ENCODE measurements at places on chromosomes 1 and 21.

GRCh38 chr1:44714944-44715571 lies 15.9 kb downstream of the RNU5D-1 start:
- DNase-seq: no peak

- DNase-seq: no peak
Measured at GRCh38 chr1:114153261-114154145, at the start of gene SYT6. TSS of gene SYT6 (minus strand) at chr1:114153869. CDS start at chr1:114153772, 97 bp downstream.

DNA sequence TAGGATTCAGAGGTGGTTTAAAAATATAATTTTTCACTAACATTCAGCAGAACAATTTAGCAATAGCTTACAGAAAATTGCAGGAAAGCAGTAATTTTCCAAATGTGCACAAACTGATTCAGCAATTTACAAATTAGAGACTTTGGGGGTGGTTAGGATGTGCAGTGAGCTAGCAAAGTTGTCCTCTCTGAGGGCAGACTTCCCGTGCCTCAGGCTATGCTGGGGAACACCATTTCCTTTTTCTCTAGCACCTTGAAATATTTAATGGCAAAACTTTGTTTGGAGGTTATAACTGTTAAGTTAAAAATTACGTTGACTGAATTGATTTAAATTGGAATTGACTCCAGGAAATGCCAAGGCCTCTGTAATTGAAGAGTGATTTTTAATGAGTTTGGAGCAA lies 258.9 kb downstream of the PTBP2 start:
- DNase-seq: no peak

DNA sequence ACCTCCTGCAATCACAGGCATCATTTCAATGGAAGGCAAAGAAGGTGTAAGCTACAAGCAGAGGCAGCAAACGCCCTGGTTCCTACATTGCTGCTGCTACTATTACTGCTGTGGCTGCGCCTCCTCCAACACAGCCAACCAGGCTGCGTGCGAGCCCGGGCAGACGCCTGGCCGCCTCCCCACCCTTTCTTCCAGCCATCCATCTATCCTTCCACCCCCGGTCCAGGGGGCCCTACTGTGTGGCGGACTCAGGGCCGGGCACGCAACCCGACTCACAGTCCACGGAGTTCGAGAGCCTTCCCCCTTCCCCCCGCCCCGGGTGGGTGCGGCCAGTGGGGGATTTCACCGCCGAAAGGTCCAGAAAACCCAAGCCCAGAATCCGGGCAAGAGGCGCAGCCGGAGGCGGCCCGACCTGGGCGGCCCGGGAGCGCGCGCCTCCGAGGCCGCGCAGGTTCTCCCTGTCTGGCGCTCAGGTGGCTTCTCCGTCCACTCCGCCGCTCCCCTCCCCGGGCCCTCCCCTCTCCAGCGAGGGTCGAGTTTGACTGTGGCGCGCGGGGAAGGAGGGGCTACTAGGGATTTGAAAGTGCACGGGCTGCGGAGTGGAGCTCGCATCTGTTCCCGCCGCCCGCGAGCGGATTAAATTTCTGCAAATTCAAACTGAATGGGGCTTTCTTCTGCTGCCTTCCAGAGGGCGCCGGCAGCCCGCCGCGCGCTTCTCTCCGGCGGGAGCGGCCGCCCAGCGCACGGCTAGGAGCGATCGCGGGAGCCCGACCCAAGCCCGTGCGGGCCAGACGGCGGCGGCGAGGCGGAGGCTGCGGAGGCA lies at the start of gene HUNK:
TSS of gene HUNK (plus strand) at position 569 of the 823 bp plus-strand sequence. CDS start 655 bp downstream, outside the sequence.
- DNase-seq: no peak

DNA sequence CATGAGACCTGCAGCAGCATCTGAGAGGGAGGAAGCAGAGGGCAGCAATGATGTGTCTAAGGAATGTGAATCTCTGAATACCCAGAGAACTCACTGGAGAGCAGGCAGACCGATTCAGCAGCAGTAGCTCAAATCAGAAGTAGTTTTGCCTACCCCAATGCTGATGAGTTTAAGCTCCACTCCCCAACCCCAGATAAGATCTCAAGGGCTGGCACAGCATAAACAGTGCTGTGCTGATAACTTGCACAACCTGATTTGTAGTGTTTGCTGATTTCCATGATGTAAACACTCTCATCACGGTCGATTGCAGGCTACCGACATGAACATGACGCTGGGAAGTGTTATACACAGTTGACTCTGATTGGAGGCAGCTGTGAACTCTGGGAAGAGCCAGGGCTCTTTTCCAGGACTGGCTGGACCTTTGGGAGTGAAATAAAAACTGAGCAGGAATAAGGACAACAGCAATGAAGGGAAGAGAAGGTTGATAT lies 11.2 kb upstream of the HMGCS2 start:
- no peak for DNase-seq

GRCh38 chr1:71438626-71439025 lies 357.8 kb upstream of the ZRANB2 start:
- DNase-seq: no peak

- no peak for DNase-seq
Measured at GRCh38 chr21:18275781-18276180, 31.1 kb downstream of the CHODL start.

DNA sequence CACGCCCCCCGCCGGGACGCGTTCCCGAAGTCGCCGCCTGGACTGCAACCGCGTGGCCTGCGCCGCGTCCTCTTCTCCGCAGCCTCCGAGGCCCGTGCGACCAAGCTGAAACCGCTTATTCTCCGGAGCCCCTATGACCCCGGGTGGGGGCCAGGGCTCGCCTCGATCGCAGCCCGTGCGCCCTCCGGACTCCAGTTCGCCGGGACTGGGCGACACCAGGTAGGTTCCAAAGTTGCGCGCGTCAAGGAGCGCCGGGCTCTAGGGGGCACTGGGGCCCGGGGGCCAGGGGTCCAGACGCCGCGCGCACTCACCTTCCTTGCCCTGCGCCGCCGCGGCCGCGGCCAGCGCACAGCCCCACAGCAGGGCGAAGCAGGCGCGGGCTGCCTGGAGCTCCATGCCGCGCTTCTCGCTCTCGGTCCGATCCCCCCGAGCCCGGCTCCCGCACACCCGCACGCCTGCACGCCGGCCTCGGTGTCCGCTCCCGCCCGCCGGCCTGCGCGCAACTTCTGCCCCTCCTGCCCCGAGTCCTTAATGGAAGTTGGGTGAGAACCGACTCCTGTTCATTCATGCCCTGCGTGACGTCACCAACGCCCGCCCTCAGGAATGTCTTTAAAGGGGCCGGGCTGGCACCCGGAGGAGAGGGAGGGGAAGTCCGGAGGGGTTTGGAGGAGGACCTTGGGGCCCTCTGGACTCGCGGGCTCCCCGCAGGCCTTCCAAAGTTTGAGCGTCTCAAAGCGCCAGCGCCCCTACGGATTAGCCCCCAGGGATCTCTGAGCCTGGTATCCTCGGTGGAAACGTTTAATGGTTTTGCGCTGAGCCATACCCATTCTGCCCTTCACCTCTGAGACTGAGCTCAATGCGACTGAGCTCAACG lies at the start of gene EPHA2:
TSS of gene EPHA2 (minus strand) at position 533 of the 874 bp plus-strand sequence. CDS start at position 396, 137 bp downstream.
- no peak for DNase-seq

DNA sequence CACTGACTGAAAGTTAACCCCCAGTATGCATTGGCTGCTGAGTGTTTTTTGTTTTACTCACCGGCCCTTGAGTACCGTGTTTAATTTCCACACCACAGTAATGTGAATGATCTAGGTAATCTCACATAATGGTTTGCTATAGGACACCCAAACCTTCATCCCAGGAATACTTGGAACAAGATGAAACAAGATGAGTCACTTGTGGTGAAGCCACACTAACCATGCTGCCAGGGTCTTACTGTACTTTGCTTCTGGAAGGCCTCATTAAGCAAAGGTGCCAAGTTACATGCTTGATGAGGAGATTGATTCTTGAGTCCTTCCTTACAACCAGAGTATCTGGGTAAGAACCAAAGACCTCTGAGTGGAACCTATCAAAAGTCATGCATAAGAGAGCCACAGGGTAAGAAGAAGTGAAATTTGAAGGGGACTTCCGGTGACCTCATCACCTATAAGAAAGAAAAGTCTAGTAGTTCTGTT lies 163.3 kb downstream of the NRIP1 start:
- DNase-seq: peak; percentile 98

DNA sequence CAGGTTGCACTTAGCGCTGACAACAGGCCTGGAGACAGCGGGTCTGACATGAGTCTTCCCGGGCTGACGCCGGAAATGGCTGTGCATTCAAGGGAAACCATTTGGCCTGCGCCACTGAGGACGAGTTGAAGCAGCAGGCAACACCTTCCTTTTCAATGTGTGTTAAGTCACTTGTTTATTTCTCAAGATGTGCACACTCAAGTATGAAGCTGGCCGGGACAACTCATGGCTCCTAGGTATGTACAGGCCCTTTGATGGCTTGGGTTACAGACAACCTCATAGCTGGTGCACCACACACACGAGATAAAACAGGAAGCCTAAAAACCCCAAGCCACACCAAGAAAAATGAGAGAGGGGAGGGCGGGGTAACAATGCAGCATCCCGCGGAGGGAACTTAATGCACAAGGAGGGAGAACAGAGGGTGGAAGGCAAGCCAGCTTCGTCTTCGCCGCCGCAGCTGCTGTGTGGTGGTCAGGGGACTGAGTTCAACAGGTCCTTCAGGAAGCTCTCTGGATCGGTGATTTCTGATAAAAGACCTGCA lies 118.0 kb upstream of the IFFO2 start:
- no peak for DNase-seq

Measured in kidney epithelial cell (primary cell).